Renal cortex interstitium (tissue), 15 donors: ENCODE measurements at places on chromosomes 1 and 21.

- no peak for DNase-seq
Observed at GRCh38 chr1:234528074-234528865, 49.3 kb upstream of the TARBP1 start.

DNA sequence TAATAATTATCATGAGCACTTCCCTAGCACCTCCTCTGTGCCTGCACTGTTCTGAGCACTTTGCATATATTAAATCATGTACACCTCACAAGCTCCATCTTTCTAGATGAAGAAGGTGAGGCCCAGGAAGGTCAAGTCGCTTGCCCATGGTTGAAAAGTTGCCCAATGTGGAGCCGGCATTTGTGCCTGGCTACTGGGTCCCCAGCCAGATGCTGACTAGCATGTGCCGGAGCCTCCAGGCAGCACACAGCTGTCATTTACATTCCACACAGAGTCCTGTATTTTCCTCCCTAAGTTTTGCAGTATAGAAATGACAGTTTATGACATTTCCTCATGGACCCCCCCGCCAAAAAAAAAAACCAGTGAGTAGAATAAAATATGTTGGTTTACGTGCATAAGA lies 94.3 kb downstream of the BCAR3 start:
- no peak for DNase-seq

DNA sequence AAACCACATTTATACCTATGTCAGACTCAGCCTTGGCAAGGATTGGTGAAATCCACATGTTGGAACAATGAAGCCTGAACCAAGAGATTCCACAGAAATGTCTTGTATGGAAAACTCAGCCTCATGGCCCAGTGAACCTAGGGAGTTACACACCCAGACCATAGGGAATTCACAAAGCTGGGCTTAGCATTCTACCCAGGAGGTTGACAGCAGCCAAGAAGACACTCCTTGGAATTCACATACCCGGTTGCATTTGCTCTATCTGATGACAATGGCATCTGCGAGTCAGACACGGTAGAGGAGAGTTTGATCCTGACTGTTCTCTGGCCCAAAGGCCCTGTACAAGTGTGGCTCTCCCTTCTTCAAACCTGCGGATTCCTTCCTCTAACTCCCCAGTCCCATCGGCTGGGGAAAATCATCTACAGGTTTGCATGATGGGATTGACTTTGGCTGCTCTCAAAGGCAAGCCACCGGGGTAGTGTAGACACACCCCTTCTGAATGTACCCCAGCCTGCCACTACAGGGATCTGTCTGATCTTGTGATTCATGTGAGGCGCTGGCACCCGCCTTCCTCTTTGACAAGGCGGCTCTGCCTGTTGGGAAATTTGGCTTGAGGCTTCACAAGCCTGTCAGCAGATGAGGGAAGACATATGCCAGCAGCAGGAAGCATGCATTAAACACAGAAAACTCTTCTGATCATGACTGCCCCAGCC lies 297.3 kb upstream of the KAZN start:
- no peak for DNase-seq

DNA sequence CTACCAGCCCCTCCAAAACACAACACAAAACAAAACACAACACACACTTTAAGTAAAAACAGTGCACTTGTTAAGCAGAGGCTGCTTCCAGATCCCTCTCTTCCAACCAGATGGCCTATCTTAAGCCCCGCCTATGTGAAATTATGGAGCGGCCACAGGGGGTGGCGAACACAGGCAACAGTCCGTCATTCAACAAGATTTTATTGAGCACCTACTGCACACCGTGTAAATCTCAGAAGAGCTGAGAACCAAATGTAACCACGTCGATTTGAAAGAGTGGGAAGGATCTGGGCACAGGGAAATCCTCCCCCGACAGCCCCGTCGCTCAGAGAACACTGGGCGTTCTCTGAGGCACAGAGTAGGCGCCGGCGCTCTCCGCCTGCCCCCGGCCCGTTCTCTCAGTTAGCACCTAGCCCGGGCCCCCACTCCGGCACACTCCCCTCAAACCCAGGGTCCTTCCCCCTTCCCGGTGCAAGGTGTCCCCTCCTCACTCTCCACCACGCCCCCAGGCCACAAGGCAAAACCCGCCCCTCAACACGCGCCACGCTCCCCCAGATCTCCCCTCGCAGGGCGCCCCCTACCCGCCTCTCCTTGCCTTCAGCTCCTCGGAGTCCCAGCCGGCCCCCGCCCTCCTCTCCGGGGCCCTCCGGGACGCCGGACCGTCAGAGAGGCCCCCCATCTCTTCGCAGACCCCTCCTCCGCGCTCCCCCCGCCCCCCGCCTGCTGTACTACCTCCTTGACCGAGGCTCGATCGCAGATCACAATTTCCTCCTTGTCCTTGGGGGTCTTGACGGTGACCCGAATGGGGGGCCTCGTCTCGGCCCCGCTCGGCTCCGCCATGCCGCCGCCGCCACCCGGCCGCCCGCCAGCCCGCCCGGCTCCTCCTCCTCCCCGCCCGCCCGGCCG lies 483 bp downstream of the UBQLN4 start:
- DNase-seq = peak; percentile 64

- no peak for DNase-seq
Observed at GRCh38 chr1:36446271-36446670, 4.0 kb downstream of the OSCP1 start.

- no peak for DNase-seq
Observed at GRCh38 chr1:12067900-12068821, 5.1 kb downstream of the TNFRSF8 start.

GRCh38 chr1:160836981-160837557 lies 25.6 kb downstream of the CD244 start:
- DNase-seq = no peak

- no peak for DNase-seq
Observed at GRCh38 chr1:81432654-81433109, 368.1 kb upstream of the ADGRL2 start.

DNA sequence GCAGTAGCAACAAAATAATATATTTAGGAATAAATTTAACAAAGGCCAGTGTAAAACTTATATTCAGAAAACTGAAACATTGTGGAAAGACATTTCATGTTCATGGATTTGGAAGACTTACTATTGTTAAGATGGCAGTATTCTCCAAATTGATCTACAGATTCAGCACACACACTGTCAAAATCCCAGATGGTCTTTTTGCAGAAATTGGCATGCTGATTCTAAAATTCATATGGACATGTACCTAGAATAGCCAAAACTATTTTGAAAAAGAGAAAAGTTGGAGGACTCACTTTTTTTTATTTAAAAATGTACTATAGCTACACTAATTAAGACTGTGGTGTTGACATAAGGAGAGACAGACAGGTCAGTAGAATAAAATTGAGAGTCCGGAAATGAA lies 32.0 kb upstream of the SH3D21 start:
- DNase-seq = no peak

GRCh38 chr1:219387211-219387610 lies 213.5 kb downstream of the LYPLAL1 start:
- no peak for DNase-seq

GRCh38 chr1:109299558-109300343 lies 7.1 kb downstream of the MYBPHL start:
- no peak for DNase-seq

- no peak for DNase-seq
Observed at GRCh38 chr1:56335394-56335793, 244.0 kb downstream of the PLPP3 start.
